Large intestine (tissue), 12 donors: ENCODE measurements at places on chromosomes 1 and 21. TPM values are rescaled to one million over a fixed set of nuclear protein-coding genes. Genes with fewer than 3 reads are reported as not detected.

DNA sequence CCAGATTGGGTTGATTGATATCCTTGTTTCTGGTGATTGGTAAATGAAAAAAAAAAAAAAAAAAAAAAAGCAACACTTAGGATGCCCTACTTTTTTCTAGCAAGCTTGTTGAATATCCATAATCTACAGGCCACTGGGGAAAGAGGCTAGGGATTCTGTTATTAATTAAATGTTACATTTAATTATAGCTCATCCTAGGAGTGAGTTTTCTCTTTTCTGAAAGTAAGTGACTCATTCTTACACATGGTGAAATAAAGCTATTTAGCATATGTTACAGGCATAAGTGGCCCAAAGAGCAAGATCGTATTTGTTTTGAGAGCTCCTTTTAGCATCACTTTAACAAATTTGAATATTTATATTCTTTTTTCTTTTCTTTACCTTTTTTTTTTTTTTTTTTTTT is 94.5 kb downstream of the FNBP1L start:
- DNase-seq, result no peak

Gene RNASEL
- 16.8 TPM for polyA plus RNA-seq

Gene SPRR4
- not detected for polyA plus RNA-seq

- no peak for DNase-seq
Observed at GRCh38 chr21:45004059-45004422, 64.2 kb downstream of the SLX9 start.

DNA sequence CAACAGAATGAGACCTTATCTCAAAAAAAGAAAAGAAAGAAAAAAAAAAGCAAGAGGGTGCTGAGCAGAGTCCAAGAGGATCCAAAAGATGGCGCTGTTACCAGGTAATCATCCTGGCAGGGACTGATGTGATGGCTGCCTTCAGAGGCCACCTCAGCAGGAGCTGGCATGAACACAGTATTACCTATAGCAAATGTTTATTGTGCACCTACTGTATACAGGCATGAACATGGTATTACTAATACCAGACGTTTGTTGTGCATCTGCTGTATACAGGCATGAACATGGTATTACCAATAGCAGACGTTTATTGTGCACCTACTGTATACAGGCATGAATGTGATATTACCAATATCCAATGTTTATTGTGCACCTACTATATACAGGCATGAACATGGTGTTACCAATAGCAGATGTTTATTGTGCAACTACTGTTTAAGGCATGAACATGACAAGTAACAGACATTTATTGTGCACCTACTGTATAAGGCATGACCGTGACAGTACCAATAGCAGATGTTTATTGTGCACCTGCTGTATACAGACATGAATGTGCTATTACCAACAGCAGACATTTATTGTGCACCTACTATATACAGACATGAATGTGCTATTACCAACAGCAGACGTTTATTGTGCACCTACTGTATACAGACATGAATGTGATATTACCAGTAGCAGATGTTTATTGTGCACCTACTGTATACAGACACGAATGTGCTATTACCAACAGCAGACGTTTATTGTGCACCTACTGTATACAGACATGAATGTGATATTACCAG is 115.1 kb upstream of the TMEM51 start:
- DNase-seq, result peak; percentile 9

GRCh38 chr1:38507563-38507962 is 352.0 kb downstream of the RRAGC start:
- DNase-seq, result no peak

Gene ATP6V1G3
- not detected for polyA plus RNA-seq

DNA sequence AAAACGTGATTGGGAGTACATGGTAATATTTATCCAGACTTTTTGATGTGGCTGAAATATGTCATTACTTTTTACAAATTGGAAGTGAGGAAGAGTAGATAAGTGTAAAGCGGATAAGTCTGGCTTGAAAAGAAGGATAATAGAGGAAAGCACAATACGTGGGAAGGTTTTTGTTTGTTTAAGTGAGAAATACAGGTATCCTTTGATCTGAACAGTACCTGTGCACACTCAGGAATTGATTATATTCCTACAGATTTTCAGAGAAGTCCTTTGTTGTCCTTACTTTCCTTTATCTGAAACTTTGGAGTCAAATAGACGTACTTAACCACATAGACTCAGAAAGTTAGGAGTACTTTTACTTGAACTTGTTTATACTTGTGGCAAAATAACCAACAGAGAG is 20.2 kb downstream of the CCDC18 start:
- no peak for DNase-seq

Gene FAM131C
- 1.1 TPM for polyA plus RNA-seq

Gene NBPF15
- polyA plus RNA-seq, result 33.1 TPM

Gene FABP3
- polyA plus RNA-seq, result 31.8 TPM

DNA sequence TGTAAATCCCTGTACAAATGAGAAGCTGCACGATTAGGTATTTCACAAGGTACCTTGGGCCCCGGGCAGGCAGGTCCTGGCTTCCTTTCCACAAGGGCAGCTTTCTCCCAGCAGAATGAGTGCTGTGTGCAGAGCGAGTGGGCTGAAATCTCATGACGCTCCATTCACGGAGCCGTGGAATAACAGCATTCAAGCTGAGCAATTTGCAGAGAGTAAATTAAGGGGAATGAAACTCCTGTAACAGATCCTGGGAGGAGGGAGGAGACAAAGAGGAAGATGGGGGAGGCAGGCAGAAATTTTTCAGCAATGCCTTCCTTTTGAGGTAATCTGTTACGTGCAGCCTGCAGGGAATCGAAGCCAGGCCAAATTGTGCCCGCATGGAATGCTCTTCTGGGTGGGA is 239.9 kb downstream of the TNR start:
- no peak for DNase-seq

- DNase-seq, result peak; percentile 43
Observed at GRCh38 chr1:166479052-166479631, 312.3 kb upstream of the FAM78B start.
